ENCODE measurements at places on chromosomes 13 and 19.

DNA sequence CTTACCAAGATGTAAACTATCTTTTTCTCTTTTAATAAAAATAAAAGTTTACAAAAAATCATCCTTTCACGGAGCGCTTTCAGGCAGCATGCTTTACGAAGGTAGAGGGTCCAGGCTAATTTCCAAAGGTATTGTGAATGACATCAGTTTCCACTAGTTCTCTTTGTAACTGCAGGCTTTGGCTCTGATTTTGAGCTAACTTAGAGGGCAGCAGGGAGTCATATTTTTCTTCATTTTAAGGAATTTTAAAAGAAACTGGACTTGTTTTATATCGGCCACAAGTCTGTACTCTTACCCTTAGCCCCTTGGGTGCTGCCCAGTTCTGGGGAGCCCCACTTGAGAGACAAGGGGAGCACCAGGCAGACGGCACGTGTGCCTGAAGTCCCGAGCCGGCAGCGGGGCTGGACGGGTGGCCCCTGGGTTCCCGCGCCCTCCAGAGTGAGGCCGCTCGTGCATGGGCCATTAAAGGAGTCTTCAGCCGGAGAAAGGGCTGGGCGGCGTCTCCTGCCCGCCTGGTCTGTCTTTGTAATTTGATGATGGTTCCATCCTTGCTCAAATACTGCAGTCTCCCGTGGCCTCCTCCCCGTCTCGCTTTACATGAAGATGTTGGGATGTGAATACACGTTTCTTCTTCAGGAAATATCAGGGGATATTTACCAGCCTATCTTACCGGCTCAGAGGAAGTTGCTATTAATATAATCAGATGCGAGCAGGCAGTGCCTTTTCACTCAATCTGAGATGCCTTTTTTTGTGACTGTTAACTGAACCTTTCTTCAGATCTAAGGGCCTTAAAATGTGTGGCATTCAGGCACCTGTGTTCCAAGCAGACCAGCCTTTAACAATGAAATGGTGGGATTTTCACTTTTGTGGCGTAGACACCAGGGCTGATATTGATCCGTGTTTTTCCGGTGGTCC is 67.4 kb downstream of the GGACT start:
- DNase-seq, result no peak

- DNase-seq, result no peak
These were observed 381.1 kb downstream of the FGF14 start for GRCh38 chr13:102020611-102021216.

DNA sequence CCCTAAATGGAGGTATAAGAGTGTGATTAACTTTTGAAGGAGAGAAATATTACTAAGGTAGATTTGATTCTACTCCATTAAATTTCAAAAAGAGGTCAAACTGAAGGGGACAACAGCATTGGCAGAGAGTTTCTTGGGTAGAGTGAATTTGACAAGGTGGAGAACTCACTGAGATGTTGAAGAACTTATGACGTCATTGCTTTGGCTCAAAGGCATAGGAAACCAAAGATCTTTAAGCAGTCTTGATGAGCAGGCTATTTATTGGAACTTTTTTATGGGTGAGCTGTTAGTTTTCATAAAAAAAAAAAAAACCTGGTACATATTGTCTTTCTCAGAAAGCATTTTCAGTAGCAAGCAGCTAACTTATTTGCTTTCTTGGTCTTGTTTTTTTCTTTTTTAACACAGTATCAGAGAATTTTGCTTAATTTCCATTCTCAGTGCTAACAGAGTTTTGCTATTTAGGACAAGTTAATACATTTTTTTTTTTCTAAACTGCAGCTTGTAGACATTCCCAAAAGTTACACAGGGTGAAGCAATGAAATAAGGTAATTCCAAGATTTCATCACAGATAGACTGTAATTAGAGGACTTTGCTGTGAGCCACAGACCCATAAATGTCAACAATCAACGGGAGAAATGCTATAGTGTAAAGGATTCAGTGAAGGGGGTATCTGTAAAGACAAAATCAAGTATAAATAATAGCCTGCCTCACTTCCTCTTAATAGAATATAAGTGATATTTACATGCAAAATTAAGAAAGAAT is 412.2 kb upstream of the KLHL1 start:
- DNase-seq, result no peak

DNA sequence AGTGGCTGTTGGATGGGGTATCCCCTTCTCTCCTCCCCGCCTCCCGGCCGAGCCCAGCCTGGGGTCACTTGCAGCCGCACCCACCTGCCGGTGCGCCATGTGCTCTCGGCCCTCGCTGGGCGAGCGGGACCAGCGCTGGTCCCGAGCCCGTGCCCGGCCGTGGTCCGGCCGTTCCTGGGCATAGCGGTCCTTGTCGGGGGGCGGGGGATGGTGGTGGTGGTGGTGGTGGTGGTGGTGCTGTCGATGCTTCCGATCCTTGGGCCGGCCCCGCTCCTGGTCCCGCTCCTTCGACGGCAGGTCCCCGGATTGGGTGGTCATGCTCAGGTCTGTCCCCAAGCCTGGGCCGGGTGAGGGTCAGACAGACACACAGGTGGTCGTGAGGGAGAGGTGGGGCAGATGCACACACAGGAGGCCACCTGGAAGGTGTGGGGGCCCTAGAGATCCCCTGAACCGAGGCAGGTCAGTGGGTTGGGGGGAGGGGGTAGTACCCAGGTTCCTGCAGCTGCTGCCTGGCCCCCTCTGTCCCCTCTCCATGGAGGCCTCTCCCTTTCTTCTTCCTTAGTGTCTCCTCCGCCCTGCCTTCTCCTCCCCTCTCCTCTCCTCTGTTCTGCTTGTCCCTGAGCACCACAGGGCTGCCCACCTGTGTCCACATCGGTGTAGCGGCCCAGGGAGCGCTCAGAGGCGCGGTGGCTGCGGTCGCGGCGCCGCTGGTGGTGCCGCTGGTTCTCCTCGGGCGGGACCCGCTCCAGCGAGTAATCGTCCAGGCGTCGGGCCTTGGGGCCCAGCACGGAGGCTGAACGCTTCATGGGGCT is 58.7 kb downstream of the IER2 start:
- DNase-seq, result no peak

DNA sequence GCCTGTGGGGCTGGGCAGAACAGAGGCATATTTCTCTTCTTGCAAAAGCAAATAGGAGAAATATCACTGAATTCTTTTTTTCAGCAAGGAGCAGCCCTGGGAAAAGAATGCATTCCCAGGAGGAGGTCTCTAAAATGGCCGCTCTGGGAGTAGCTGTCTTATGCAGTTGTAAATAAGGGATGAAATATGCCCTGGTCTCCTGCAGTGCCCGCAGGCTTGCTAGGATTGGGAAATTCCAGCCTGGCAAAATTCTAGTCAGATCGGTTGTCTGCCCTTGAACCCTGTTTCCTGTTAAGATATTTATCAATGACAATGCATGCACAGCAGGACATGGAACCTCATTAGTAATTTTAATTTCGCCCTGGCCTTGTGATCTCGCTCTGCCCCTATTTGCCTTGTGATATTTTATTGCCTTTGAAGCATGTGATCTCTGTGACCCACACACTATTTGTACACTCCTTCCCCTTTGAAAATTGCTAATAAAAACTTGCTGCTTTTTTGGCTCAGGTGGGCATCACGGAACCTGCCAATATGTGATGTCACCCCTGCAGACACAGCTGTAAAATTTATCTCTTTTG is 1993.2 kb downstream of the PCDH9 start:
- no peak for DNase-seq

- no peak for DNase-seq
These were observed 41.7 kb downstream of the ZNF85 start for GRCh38 chr19:20964798-20965197.

DNA sequence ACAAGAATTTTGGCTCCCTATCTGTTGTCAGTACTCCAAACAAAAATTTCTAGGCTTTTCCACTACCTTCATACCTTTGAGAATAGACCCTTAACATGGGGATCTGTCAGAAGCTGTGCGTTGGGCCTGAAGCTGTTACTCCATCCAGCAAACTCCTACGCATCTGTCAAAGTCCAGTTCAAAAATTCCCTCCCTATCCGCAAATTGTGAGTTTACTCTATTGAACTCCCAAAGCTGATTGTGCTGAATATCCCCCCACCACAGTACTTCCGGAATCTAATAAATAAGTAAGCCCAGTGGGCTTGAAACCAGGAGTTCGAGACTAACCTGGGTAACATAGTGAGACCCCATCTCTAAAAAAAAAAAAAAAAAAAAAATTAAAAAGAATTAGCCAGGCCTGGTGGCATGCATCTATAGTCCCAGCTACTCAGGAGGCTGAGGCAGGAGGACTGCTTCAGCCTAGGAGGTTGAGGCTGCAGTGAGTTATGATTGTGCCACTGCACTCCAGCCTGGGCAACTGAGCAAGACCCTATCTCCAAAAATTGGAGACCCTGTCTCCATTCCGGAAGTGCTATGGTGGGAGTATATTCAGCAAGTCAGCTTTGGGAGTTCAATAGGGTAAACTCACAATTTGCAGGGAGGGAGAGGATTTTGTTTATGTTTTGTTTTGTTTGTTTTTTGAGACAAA is 930 bp upstream of the FBN3 start:
- DNase-seq, result no peak

GRCh38 chr19:55581145-55581822 is 636 bp upstream of the ZNF579 start:
- no peak for DNase-seq

DNA sequence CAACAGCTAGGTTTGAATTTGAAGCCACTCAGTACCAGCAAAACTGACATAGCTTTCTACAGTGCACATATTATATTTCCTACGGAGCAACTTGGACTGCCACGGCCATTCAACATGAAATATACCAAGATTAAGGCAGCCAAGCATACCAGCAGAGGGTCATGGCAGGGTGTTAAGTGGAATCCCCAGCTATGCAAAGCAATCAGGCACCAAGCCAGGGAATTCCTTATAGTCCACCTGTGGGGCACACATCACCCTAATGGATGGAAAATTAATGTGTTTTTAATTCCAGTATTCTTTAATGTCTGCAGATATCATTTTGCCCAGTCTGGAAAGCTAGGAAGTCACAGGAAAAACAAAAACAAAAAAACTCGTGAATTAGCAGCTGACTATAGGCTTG is 1190.3 kb downstream of the EFNB2 start:
- no peak for DNase-seq

- no peak for DNase-seq
These were observed 90.3 kb upstream of the TMTC4 start for GRCh38 chr13:100764937-100765336.

DNA sequence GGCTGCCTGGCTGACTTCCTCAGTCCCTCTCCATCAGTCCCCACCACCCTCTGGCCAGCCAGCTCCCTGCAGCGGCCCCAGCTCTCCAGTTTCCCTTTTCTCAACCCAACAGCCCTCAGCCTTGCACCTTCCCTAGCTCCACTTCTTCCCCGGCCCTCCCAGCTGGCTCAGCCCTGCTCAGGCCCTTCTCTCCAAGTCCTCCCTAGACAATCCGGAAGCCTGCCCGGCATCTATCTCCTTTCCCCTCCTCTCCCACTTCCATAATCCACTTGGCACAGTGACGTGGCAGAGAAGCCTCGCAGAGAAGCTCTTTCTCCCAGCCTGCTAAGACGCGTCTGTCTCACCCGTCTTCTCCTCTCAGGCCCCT is 1.1 kb downstream of the UBXN6 start:
- peak; percentile 56 for DNase-seq

DNA sequence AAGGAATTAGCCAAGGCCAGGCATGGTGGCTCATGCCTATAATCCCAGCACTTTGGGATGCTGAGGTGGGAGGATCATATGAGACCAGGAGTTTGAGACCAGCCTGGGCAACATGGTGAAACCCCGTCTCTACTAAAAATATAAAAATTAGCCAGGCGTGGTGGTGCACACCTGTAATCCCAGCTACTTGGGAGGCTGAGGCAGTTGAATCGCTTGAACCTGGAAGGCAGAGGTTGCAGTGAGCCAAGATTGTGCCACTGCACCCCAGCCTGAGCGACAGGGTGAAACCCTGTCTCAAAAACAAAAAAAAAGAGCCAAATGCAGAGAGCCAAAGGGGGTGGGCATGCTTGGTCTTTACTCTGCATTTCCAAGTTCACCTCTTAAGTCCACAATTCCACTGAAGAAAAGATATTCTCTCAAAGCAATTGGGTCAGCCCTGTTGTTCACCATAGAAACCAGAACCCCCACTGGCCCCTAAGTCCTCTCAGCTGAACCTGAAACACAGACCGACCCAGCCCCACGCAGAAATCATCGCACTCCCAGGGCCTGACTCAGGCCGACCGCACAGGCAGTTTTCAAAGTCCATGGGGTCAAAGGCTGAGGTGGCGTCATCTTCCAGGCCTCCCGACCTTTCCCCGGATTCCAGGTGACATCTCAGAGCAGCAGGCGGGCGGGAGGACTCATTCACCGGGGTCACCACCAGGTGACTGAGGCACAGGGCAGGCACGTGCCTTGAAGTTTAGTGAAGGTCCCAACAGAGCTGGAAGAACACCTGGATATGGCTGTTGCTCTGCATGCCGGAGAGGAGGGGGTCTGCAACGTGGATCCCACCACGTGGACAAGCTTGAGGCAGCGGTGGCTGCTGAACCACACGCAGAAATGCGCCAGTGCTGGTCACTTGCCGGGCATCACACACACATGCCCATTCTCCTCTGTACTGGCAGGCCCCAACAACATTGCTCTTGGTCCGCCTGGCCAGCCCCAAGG is 33.1 kb downstream of the SLC25A42 start:
- DNase-seq, result no peak

DNA sequence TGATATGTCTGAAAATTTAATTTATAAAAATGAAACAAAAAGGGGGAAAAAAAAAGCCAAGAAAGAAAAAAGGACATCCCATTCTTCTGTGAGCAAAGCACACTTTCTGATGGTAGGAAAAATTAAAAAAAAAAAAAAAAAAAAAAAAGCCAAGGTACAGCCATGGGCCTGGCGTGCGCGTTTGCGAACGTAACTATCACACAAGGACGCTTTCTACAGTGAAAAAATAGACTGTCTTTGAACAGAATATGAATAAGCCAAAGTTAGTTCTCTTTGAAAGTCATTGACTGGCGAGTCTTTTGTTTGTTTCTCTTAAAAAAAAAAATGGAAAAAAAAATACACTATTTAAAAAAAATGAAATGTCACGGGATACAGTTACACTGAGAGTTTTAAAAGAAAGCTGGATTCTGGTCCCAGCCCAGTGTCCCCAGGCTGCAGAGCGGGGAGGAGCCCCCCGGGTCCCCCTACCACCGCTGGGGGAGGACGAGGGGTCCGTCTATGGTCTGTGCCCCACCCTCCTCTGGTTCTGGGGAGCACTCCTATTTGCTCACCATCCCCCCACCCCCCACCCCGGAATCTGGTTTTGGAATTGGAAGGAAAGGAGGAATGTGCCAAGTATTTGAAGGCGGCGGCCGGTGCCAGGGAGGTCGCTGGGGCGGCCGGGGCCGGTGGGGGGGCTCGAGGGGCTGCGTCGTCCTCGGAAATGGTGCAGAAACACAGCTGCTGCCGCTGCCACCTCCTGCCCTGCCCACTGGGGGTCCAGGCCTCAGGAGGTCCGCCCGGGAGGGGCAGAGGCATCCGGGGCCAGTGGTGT is 134.5 kb downstream of the PTPRS start:
- DNase-seq, result no peak

GRCh38 chr19:54587026-54587425 is 6.4 kb upstream of the LILRA1 start:
- DNase-seq, result no peak

DNA sequence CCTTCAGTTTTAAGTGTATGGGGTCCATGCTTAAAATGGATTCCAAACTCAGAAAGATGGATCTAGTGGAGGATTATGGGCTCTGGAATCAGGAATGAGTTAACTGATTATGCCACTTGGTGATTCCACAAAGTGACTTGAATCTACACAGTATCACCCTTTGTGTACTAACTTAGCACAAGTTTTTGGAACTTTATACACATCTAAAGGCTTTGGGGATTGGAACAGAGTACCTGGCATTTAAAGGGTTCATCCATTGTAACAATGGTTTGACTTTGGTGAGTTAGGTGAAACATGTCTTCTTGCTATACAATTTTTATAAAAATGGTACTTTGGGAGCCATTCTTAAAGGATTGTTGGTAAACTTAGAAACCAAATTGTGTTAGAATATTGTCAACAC is 1.1 kb downstream of the RPL21 start:
- DNase-seq, result no peak
